ENCODE measurements at places on chromosomes 7 and 10.

GRCh38 chr7:30589111-30589510 lies 5.6 kb upstream of the GARS1 start:
- DNase-seq, result no peak

- DNase-seq, result no peak
Observed at GRCh38 chr7:28792858-28793257, 165.3 kb downstream of the TRIL start.

DNA sequence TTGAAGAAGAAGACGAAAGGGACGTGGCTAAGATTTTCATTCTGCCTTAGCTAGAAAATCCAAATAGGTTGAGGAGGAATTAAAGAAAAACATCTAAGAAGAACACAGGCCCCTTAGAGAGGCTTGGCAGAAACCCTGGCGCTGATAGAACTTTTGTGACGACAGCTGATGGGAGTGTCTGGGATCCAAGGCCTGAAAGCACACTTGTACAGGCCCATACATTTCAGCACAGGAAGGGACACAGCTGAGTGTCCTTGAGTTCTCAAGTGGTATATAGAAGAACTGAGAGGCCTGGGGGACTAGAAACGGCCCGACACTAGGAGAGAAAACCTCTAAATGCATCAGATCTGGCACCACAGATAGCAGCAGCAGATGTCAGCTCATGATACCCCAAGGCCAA lies 39.5 kb downstream of the PRPS1L1 start:
- no peak for DNase-seq

DNA sequence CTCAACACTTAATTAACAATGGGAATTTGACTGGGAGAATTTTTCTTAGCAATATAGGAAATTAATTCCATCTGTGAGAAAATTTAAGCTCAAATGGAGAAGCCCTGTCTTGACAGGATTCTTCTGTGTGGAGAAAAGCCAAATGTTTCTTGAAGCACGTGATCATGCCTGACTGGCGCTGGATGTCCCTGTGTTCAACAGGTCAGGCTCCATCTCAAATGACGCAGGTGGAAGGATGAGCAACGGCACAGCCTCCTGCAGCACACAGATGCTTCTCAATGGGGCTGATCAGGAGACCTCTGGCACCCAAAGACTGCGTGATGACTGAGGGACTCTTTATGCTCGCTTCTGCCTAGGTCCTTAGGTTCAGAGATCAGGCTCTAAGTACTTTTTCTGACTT lies 143.8 kb downstream of the RSU1 start:
- peak; percentile 93 for DNase-seq

DNA sequence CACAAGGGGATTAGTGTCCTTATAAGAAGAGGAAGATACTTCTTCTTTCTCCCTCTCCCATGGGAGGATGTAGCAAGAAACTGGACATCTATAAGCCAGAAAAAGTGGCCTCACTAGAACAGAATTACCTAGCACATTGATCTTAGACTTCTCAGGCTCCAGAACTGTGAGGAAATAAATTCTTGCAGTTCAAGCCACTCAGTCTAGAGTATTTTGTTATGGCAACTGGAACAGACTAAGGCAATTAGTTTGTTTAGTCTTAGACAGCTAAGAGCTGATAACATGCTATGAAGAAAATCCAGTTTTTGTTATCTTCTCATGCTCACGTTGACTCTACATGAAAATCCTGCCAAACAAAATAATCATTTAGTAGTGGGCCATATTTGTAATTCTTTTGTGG lies 627.6 kb upstream of the PHF14 start:
- DNase-seq, result no peak
